ENCODE measurements at places on chromosomes 4 and X.

DNA sequence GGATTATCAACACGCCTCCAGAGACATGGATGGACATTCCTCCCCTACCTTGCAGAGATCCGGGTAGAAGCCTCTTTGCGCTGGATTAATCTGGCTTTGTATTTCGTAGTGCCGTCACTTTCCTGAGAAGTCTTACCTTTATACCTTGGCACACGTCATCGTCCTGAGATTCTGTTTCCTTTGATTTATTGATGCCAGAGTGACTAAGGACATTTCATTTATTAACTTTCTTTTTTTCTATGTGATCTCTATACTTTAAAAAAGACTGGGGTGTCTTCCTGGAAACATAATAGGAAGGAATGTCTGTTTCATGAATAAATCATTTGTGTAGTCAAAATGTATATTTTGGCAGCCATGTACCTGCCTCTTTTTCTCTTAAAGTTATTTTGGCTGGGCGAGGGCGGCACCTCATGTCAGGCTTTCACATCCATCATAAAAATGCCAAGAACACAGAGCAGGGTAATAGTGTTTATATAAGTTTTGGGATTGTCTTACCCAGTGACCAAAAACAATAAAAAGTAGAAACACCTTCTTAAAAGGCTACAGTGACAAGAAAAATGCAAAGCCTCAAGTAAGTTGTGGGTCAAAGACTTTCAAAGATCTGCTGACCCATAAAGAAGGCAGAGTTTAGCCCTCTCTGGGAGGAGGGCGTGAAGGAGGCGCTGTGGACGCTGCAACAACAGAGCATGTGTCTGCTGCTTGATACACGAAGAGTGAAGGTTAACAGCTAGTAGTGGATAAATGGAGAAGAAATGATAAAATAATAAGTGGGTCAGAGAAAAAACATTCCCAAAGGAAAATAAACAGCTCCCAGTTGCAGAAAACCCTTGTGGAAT lies 124.4 kb downstream of the SHROOM3 start:
- DNase-seq, result peak; percentile 78

DNA sequence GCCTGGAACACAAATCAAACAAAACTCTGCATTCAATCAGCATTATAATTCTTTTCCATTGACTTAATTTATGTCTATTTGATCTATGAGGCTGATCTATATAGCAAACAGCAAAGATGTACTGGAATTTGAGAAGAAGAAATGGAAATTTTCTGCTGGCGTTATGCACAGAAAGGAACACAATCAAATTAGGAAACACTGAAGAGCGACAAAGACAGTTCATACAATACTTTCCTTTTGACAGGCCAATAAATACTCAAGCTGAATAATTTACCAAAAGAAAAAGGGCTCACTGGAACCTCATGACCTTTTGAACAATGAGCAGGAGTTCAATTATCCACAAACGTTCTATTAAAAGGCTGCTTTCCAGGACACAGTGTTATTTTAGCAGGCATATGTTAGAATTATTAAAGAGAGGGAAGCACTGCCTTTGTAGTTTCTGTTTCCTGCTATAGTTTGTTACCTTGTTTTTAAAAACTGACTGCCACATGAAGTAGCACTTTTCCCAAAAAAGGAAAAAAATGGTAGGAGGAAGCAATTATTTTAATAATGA lies 8.1 kb downstream of the PDHA2 start:
- no peak for DNase-seq

DNA sequence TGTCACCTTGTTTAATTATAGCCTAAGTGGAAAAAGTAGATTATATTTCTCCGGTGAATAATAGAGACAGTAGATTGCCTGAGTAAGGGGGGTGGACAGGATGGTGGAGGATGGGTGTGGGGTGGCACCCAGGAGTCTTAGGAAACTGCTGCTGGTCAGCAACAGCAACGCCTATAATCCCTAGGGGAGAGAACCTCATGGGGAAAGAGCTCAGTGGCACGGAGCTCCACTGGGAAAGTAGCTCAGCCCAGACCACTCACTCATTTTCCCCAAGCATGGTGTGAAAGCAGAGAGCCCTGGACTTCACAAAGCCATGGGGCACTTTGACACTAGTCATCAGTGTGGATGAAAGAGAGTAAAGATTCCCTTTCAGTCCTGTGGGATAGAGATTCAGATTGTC lies 31.1 kb downstream of the METTL14 start:
- DNase-seq, result no peak

- peak; percentile 58 for DNase-seq
Measured at GRCh38 chr4:110198049-110198434, 373 bp downstream of the ELOVL6 start.

- DNase-seq, result no peak
Measured at GRCh38 chr4:181018472-181018871, 1224.7 kb upstream of the TENM3 start.

- peak; percentile 45 for DNase-seq
Measured at GRCh38 chr4:76197971-76198410, 15.6 kb downstream of the SCARB2 start.

DNA sequence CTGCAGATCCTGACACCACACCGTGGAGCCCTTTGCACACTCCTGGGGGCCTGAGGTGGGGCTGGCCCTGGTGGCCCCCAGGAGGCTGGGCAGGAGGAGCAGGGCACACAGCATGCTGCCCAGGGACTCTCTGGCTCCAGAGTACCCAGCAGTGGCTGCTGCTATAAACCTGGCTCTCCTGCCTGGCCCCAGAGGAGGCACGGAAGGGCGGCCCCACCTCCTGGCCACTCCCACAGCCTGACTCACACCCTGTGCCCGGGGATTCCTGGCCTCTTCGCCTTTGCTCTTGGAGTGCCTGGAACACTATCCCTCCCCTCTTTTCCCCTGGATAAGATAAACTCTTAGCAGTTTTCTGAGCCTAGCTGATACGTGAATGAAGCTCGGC lies at the start of gene PSAPL1:
Gene PSAPL1 (minus strand): TSS at position 165 of the 385 bp plus-strand sequence. CDS start 51 bp downstream, at position 114.
- peak; percentile 31 for DNase-seq

GRCh38 chr4:68490826-68491457 lies 43.7 kb downstream of the TMPRSS11E start:
- DNase-seq, result no peak

GRCh38 chr4:54664400-54664799 lies 6.6 kb downstream of the KIT start:
- DNase-seq, result no peak

- peak; percentile 77 for DNase-seq
Measured at GRCh38 chrX:17860811-17861488, at the start of gene RAI2. TSS of gene RAI2 (minus strand) at chrX:17861298. CDS start at chrX:17802010, 59,288 bp downstream.

DNA sequence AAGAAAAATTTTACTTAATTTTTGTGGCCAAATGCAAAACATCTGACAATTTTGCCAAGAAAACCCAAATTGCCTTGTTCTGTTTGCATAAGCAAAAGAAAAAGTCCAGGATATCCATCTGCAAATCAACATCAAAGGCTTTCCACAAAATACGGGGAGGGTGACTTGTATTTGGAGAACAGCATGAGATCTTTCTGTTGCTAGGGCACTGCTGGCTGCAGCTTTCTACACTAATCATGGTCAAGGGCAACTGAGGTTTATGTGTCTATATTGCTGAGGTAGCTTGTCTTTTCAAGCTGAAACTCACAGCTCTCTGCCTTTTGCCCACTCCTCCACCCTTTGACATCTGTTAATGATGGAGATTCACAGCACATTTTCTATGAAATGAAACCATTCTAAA lies 389.1 kb downstream of the NKX6-1 start:
- no peak for DNase-seq

DNA sequence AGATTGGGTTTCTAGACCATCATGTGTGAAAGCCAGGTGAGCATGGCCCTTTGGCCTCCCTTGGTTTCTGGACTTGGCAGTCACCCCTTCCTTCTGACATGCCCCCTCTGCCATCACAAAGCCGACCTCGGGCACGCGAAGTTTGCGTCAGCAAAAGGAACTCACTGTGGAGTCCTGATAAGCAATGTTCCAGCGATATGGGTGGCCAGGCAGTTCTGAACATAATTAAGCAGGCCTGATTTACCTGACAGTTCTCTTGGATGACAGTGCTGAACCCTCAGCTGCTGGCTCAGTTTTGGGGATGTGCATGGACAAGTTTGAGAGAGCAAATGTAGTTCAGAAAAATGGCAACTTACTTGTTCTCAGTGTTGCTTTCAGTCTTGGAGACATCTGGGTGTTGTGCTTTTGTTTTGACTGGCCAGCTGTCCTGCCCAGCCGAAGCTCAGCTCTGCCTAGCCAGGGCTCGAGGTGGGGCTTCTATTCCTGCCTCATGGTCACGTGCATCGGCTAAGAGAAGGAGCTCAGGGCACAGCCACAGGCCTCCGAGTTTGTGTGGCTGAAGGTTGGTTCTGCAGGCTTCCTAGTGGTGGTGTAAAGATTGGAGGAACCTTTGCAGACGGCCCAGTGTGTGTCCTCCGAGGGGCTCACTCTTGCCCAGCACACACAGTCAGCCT lies 78.3 kb downstream of the CLDN34 start:
- no peak for DNase-seq

DNA sequence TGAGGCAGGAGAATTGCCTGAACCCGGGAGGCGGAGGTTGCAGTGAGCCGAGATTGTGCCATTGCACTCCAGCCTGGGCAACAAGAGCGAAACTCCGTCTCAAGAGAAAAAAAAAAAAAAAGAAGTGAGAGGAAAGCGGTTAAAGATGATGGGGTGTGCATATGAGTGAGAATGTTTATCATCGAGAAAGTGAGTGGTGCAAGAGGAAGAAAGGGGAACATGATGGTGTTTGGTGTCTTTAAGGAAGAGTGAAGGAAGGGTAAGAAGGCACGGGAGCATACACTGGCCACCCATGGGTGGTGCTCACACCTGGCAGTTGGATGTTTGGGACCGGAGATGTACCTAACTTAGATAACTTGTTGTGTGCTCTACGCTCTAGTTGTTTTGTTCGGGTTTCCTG lies 62.2 kb downstream of the STOX2 start:
- no peak for DNase-seq

- no peak for DNase-seq
Measured at GRCh38 chr4:86152454-86152853, 207.4 kb downstream of the MAPK10 start.

GRCh38 chr4:26765515-26765914 lies 95.1 kb upstream of the STIM2 start:
- no peak for DNase-seq

- DNase-seq, result no peak
Measured at GRCh38 chrX:53211391-53211978, 13.5 kb downstream of the KDM5C start.

DNA sequence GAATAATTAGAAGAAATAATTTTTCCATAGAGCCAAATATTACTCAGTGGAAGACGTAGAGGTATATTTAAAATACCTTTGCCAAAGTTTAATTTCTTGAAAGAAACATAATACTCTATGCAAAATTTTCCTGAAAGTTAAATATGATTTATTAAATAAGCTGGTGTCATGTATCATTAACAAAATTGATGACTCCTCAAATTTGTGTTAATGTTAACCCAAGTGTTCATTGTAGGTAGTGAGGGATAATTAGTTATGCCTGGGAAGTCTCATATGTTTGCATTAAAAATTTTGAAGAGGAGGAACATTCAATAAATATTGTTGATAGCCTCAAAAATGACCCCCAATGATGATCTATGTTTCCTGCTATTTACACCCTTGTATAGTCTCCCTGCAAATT lies 292.7 kb upstream of the AMOT start:
- DNase-seq, result no peak

- DNase-seq, result no peak
Measured at GRCh38 chr4:97016186-97016907, 1126.9 kb downstream of the STPG2 start.

DNA sequence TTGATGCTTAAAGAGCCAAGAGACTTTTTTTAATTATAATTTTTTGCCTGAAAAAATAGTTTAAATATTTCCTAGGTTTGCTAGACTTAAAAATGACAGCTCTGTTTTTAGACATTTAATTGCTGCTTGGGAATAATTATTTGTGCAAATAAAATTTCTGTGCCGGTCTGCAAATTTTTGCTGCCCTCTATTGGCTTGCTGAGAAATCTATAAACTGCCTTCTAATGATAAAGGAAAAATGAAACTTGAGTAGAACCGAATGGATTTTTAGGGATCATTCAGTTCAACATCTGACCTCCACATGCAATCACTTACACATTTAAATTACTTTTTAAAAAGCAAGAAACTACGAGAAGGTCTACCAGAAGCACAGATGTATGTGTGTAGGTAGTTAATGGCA lies 434.0 kb downstream of the FAM133A start:
- no peak for DNase-seq

DNA sequence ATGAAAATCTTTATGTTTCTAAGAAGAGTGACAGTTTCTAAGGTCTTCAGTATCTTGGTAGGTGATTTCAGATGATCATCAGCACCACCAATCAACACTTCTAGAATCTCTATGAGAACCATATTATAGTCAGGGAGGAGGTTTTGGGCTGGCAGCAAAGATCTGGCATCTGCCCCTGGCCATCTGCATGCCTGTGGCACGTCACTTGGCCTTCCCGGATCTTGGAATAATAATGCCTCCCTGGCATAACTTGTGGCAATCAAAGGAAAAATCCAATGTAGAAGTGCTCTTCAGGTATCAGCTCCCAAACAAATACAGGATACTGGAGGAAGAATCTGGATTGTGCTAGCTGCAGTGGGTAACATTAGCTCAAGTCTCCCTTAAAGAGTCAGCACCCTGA lies 57.3 kb downstream of the RASL11B start:
- no peak for DNase-seq

DNA sequence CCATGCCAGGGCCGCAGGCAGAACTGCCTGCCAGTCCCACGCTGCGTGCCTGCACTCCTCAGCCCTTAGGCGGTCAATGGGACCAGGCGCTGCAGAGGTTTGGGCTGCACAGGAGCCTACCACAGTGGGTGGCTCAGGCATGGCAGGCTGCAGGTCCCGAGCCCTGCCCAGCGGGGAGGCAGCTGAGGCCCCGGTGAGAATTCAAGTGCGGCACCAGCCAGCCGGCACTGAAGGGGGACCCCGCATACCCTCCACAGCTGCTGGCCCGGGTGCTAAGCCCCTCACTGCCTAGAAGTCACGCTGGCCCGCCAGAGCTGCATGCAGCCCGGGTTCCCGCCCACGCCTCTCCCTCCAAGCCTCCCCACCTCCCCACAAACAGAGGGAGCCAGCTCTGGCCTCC lies 302.5 kb upstream of the UGT8 start:
- no peak for DNase-seq

DNA sequence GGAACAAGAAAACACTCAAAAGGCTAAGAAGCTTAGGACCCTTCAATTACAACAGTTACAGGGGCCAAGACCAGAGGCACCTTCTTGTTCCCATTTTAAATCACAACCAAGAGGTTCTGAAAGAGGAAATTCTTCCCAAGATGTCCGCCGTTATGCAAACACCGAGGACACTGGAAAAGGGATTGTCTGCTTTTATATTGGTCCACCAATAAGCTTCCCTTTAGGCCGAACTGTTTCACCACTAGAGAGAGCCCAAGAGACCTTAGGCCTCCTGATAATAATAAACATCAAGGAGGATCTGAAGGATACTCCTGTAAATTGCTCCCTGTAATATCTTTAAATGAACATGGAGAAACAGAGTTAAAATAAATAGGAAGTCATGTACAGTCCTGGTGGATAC lies 92.6 kb upstream of the NLRP2B start:
- no peak for DNase-seq

DNA sequence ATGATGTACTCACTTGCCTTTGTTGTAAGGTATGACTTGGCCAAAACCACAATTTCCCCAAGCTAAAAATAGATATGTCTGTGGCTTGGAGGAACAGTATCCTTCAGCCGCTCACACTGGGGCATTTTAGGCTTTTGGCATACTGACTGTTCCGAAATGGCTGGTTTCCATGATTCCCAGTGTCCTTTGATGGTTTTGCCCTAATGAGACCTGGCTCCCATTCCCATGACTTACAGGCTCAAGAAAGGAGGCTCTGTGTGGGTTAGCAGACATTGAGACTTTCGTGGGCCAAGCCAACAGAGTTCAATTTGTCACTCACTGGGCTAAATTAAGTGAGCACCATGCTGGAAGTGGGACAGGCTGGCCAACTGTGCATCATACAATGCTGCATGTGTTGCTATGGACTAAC lies 150.6 kb downstream of the CEP135 start:
- no peak for DNase-seq
